ENCODE measurements at places on chromosomes 7 and 10. TPM values are rescaled to one million over a fixed set of nuclear protein-coding genes. Genes with fewer than 3 reads are reported as not detected.

DNA sequence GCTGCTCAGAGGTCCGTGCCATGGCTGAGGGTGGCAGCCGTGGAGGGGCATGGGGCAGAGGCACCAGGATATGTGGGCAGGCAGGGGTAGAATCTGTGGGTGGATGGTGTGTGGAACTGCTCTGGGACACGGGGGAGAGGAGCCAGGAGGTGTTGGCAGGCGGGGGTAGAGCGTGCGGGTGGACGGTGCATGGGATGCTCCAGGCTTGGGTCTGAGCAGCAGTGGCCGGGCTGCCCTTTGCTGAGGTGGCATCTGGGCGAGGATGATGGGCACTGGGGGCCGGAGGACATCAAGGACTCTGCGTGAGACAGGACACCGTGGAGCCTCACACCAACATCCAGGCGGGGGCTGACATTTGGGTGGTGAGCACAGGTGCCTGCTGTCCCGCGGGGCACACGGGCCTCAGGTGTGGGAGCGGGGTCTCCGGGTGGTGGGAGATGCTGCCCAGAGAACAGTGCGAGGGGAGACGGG lies 46.2 kb downstream of the JAKMIP3 start:
- H3K4me3 ChIP-seq: no peak overlapping the region
- DNase-seq: no peak
- no peaks in the 10 kb centered on the region for H3K36me3 ChIP-seq
- no peaks in the 10 kb centered on the region for H3K27me3 ChIP-seq
- no peaks in the 10 kb centered on the region for H3K4me1 ChIP-seq
- no peak overlapping the region for H3K27ac ChIP-seq

ACHE gene
- not detected for total RNA-seq

CPEB3 gene
- 3.3 TPM for total RNA-seq

AZGP1 gene
- total RNA-seq: not detected

GRCh38 chr7:79778786-79779770 lies 325.6 kb upstream of the MAGI2 start:
- no peaks in the 10 kb centered on the region for H3K36me3 ChIP-seq
- H3K4me1 ChIP-seq: no peaks in the 10 kb centered on the region
- no peaks in the 10 kb centered on the region for H3K27me3 ChIP-seq
- no peak overlapping the region for H3K4me3 ChIP-seq
- no peak for DNase-seq
- no peak overlapping the region for H3K27ac ChIP-seq

- no peaks in the 10 kb centered on the region for H3K4me1 ChIP-seq
- no peaks in the 10 kb centered on the region for H3K36me3 ChIP-seq
- H3K4me3 ChIP-seq: no peak overlapping the region
- DNase-seq: peak; percentile 11
Measured at GRCh38 chr7:106731187-106731586, 70.2 kb upstream of the CCDC71L start.

HOXA4 gene
- not detected for total RNA-seq

GRCh38 chr7:32587411-32587948 lies 92.2 kb downstream of the AVL9 start:
- no peak overlapping the region for H3K4me3 ChIP-seq
- H3K36me3 ChIP-seq: no peaks in the 10 kb centered on the region
- H3K4me1 ChIP-seq: no peaks in the 10 kb centered on the region
- H3K27ac ChIP-seq: no peak overlapping the region
- DNase-seq: no peak

TCF7L2 gene
- 1.2 TPM for total RNA-seq

ANKRD2 gene
- 0.28 TPM for total RNA-seq

GRCh38 chr7:37901890-37902524 lies 14.6 kb downstream of the SFRP4 start:
- H3K4me1 ChIP-seq: no peaks in the 10 kb centered on the region
- H3K27ac ChIP-seq: no peak overlapping the region
- no peak for DNase-seq
- no peak overlapping the region for H3K4me3 ChIP-seq
- no peaks in the 10 kb centered on the region for H3K36me3 ChIP-seq

DNA sequence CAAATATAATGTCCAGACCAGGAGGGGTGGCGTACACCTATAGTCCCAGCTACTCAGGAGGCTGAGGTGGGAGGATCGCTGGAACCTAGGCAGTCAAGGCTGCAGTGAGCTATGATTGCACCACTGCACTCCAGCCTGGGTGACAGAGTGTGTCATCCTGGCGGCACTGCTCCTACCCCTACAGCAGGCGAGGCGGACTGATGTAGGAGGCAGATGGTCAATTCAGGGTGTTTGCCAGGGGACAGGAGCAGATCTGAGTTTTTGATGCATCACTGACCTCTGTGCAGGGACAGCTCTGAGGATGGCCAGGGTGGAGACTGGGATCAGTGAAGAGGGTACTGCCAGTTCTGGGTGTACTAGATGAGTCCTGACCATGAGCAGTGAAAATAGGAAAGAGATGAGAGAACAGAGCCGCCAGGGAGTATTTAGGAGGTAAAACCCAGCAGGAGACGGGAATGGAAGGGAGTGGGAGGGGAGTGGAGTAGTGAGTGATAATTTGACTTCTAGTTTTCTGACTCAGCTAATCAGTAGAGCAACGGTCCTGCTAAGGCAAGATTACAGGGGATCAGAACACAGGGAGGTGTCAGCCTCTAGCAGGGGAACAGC lies 75.3 kb downstream of the HIP1 start:
- DNase-seq: no peak
- H3K36me3 ChIP-seq: no peaks in the 10 kb centered on the region
- no peaks in the 10 kb centered on the region for H3K4me1 ChIP-seq
- no peak overlapping the region for H3K4me3 ChIP-seq

GRCh38 chr10:71860243-71861029 lies 9.4 kb upstream of the PSAP start:
- no peak for DNase-seq
- H3K27ac ChIP-seq: peak overlapping the region; percentile 7
- no peaks in the 10 kb centered on the region for H3K36me3 ChIP-seq
- H3K4me1 ChIP-seq: no peaks in the 10 kb centered on the region
- H3K4me3 ChIP-seq: no peak overlapping the region
- H3K27me3 ChIP-seq: no peaks in the 10 kb centered on the region

MLXIPL gene
- total RNA-seq: not detected

TMEM229A gene
- not detected for total RNA-seq

DNA sequence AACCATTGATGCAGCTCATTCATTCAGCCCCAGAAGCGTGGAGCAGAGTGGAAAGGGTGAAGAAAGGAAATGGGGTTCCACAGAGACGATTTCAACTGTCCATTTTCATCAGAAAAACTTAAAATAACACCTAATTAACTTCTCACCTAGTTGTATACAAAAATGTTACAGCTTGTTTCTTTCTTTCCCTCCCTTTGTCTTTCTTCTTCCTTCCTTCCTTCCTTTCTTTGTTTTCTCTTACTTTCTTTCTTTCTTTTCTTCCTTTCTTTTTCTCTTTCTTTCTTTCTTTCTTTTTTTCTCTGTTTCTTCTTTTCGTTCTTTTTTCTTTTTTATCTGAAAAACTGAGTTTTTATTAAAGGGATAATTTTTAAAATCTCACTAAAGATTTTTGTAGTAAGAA lies 105.9 kb upstream of the GNAI1 start:
- no peak for DNase-seq
- H3K36me3 ChIP-seq: no peaks in the 10 kb centered on the region
- H3K27ac ChIP-seq: no peak overlapping the region
- no peaks in the 10 kb centered on the region for H3K27me3 ChIP-seq
- no peak overlapping the region for H3K4me3 ChIP-seq

- no peaks in the 10 kb centered on the region for H3K27me3 ChIP-seq
- H3K36me3 ChIP-seq: no peaks in the 10 kb centered on the region
- no peak overlapping the region for H3K4me3 ChIP-seq
- no peak overlapping the region for H3K27ac ChIP-seq
Measured at GRCh38 chr7:117127585-117128168, 174.4 kb downstream of the ST7 start.
